ENCODE measurements at places on chromosomes 13 and 19. TPM values are rescaled to one million over a fixed set of nuclear protein-coding genes. Genes with fewer than 3 reads are reported as not detected.

Gene ZNF229
- 2.2 TPM for total RNA-seq

DNA sequence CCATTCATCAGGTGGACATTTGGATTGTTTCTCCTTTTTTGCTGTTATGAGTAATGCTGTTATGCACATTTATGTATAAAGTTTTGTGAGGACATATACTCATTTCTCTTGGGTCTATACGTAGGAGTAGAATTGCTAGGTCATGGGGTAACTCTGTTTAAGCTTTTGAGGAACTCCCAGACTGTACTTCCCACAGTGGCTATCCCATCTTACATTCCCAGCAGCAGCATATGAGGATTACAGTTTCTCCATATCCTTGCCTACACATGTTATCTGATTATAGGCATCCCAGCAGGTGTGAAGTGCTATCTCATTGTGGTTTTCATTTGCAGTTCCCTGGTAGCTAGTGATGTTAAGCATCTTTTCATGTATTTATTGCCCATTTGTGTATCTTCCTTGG, 5.9 kb downstream of the ZSCAN22 start:
- no peak overlapping the region for H3K27ac ChIP-seq
- H3K36me3 ChIP-seq = peaks cover 18% of the 10 kb centered on the region
- no peak overlapping the region for H3K4me3 ChIP-seq
- peaks cover 9% of the 10 kb centered on the region for H3K4me1 ChIP-seq
- H3K27me3 ChIP-seq = no peaks in the 10 kb centered on the region

DNA sequence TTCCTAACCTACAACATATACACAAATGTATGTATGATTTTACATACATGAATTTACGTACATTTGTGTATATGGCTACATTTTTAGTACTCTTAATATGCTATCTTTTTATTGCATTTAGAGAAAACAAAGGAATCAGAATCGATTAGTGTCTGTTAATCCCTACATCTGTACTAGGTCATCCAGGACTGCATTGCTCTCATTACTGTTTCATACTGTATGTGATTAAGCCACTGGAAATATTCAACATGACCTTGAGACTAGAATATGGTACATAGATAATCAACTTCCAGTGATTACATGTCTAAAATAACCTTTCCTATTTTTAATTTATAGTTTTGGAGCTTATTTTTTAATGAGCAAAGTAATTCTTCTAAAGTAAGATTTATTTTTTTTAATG, 5.3 kb upstream of the MAB21L1 start:
- H3K27me3 ChIP-seq = peaks cover 26% of the 10 kb centered on the region
- H3K4me3 ChIP-seq = no peak overlapping the region

GRCh38 chr13:50923272-50923671, 13.7 kb downstream of the RNASEH2B start:
- no peak overlapping the region for H3K4me3 ChIP-seq
- peaks cover 11% of the 10 kb centered on the region for H3K4me1 ChIP-seq
- H3K27ac ChIP-seq = no peak overlapping the region
- H3K36me3 ChIP-seq = peaks cover 70% of the 10 kb centered on the region
- DNase-seq = no peak
